ENCODE measurements at places on chromosomes 1 and 21. TPM values are rescaled to one million over a fixed set of nuclear protein-coding genes. Genes with fewer than 3 reads are reported as not detected.

PCP4 gene
- not detected for polyA plus RNA-seq

DNA sequence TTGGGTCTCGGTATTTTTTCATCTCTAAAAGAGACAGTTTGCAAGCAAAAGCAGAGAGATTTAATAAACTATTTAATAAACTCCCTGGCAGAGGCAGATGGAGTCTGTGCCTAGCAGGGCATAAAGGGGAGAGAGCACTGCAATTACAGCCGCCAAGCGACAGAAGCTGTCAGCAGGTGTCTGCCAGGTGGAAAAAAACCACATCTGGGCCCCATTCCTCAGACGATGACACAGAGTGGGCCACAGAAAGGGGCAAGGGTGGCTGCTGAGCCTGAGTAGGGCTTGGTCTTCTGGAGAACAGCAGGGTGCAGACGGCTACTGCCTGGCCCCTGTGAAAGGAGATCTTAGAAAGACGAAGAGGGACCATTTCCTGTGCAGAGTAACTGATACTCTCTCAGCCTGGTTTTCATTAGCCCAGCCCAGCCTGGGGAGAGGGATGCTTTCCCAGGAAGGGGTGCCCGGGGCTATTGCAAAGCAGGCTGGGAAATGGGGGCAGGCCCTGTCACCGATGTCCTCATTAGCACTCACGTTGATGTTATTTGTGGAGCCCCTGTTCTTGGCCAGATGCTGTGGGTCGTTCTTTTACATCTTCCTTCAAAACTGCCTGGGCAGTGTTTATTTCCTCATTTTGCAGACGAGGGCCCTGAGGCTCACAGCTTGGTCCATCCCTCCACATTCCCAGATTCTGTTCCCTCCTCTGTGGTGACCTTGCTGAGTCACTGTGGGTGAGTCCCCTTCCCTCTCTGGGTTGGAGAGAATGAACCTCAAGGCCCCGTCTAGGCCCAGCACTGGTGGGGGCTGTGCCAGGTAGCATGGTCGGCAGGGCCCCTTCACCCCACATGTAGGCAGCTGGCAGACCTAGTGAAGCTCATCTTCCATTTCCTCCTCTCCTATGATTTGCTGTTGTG, 472.7 kb downstream of the PTPRU start:
- no peak for DNase-seq

DNA sequence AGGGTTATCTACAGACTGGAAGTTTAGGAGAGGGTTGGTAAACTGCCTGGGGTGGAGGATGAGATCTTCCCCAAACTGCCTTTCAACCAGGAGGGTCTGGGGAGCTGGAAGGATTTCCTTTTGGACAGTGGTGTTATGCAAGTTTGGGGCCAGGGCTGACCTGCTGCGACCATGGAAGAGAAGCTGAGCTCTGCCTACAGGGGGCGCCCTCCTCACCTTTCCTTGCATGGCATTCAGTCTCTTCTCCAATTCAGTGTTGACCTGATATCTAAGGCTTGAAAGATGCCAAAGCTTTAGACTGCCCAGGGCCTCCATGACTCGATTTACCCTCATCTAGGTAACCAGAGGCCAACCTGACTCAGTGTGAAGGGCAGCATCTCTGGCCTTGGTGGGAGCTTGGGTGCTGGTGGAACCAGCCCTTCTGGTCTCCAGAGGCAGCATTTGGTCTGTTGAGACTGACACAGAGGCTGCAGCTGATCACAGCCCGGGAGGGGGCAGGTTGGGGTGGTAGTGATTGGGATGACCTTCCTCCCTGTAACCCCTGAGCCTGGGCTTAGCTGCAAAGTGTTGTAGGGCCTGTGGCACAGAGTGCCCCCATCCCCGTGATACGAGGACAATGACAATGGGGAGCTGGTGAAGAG, 170.0 kb downstream of the GRIK3 start:
- DNase-seq: no peak

GRCh38 chr1:53559391-53559815, 100.2 kb downstream of the DMRTB1 start:
- DNase-seq: no peak

TSPEAR gene
- polyA plus RNA-seq: not detected

GRCh38 chr1:152388889-152389288, 25.2 kb downstream of the CRNN start:
- DNase-seq: no peak

SPRR5 gene
- not detected for polyA plus RNA-seq

DNA sequence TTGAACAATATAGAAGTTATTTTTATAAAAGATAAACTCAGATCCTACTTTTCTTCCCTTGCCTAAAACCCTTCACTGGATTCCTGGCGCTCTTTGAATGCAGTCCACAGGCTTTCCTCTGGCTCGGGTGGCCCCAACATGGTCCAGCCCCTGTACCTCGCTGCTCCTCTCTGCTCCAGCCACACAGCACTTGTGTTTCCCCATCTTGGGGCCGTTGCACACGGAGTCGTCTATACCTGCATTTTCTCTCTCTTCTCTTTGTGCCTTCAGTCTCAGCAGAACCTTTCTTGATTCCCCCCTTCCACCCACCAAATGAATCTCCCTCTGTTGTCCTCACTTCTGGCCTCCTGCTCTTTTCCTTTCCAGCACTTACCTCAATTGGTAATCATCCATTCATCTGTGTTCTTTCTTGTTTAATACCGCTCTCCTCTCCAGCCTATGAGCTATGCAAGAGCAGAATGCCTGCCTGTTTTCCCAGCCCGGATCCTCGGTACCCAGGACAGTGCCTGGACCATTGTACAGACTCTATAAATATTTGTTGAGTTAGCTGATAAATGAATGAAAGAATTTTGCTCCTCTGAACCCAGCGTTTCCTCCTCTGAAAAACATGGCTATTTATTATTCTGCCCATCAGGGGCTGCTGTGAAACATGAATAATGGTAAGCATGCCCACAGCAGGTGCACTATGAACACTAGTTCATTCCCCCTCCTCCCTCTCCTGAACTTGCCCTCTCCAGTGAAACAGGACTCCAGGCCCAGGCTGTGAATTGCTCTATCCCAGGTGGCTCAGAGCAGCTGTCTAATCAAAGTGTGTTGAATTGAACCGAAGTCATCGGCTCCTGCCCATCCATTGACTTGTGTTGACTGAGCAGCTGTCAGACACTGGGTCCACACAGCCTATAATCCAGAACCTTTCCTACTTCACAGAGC, 266.9 kb downstream of the PTPRU start:
- no peak for DNase-seq

GRCh38 chr1:6634371-6635052, 9.8 kb downstream of the THAP3 start:
- DNase-seq: peak; percentile 2

DNA sequence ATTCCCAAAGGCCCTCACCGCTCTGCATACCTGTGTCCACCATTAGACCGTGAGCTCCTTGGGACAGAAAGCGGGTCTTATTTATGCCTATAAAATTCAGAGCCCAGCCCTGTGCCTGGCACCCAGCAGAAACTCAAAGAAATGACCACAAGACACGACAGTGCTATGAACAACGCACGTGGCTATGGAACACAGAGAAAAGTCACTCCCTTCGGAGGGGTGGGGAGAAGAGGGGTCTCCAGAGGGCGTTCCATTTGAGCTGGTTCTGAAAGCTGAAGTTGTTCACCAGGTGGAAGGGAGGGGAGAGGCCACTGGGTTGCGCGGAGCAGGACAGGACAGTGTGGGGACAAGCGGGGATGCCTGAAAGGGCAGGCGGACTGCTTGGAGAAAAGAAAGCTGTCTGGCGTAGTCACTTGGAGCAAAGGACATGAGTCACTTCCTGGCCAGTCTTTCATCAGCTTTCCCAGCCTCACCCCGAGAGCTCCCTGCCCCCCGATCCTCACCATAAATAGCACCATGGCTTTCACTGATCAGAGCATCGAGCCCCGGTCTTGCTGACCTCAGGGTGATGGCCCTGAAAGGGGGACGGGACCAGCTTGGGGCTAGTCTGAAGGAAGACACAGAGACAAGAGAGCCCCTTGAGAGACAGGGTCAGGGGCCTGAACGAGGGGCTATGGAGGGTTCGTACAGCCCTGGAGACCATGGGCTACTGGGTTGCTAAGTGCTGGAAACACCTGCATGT, 28.5 kb downstream of the ECE1 start:
- peak; percentile 95 for DNase-seq

LMX1A gene
- not detected for polyA plus RNA-seq

DNA sequence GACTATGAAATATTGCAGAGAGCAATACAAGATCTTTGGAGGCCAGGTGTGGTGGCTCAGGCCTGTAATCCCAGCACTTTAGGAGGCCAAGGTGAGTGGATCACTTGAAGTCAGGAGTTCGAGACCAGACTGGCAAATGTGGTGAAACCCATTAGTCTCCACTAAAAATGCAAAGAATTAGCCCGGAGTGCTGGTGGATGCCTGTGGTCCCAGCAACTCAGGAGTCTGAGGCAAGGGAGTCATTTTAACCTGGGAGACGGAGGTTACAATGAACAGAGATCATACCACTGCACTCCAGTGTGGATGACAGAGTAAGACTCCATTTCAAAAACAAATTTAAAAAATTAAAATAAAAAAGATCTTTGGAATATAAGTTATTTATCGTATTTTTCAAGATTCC, 76.6 kb downstream of the PRKAB2 start:
- DNase-seq: no peak

- DNase-seq: no peak
These were observed 1.6 kb upstream of the SLC19A1 start for GRCh38 chr21:45543710-45544448.

DNA sequence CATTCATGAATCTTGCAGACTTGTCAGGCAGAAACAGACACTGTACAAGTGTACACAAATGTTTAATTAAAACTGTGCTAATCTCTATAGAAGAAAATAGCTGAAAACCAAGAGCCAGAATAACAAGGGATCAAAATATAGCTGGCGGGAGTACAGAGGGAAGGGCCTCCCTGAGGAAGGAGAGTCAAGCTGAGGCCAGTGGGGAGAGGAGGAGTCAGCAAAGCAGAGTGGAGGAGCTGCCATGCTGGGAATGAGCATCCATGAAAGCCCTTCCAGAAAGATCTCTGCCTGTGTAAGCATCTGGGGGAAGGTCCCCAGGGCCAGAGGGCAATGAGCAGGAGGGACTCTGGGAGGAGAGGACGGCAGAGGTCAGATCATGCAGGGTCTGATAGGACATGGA, 15.1 kb downstream of the SLAMF8 start:
- no peak for DNase-seq

SNIP1 gene
- polyA plus RNA-seq: 6.8 TPM

CASP9 gene
- 21.5 TPM for polyA plus RNA-seq

DNA sequence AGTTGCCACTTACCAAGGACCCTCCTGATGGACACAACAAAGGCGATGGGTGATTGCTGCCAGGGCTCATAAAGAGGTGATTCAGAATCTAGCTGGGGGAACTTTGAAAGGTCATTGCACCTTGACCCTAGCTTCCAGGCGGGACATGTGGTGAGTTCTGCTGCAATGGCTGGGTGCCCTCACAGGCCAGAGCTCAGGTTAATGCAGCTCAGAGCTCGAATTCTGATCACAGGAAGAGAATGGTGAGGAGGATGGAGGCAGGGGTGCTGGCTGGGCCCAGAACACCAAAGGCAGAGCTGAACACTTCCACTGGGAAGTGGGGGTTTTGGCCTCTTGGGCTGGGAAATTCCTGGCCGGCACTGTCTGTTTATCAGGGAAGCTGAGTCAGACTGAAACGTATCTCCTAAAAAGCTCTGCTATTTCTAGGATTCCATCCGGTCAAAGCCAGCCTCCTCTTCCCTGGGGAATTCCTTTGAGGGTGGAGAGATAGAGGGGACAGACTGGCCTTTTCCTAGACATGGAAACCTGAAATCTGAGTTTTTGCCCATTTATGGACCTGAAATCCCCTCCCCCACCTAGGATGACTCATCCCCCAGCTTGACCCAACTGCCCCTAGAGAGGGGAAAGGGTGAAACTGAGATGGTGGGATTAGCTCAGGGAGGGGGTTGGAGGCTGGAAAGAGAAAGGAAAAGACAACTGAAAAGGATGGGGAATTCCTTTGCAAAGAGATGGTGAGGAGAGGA, 27.2 kb downstream of the NUAK2 start:
- no peak for DNase-seq

All from CD14-positive monocyte (primary cell).